ENCODE measurements at places on chromosomes 6 and 20.

GRCh38 chr20:46630306-46630705 lies 21.0 kb downstream of the SLC13A3 start:
- no peak for DNase-seq

DNA sequence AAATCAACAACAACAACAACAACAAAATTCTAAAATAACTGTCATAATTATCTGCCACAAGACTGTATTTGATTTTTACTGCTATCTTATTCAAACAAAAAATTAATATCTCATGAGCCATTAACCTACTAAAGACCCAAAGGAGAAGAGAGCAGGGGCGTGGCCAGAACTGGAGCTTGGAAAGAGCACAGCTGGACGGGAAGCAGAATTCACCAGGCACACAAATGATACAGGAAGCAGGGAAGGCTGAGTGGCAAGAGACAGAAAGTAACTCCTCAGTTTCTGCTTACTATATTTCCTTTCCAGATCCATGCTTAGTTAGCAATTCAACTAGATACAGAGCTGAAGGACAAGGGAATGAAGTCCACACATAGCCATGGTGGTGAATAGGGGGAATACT lies 54.4 kb downstream of the FKBP5 start:
- no peak for DNase-seq

GRCh38 chr6:37048851-37049757 lies 43.6 kb downstream of the FGD2 start:
- peak; percentile 22 for DNase-seq

DNA sequence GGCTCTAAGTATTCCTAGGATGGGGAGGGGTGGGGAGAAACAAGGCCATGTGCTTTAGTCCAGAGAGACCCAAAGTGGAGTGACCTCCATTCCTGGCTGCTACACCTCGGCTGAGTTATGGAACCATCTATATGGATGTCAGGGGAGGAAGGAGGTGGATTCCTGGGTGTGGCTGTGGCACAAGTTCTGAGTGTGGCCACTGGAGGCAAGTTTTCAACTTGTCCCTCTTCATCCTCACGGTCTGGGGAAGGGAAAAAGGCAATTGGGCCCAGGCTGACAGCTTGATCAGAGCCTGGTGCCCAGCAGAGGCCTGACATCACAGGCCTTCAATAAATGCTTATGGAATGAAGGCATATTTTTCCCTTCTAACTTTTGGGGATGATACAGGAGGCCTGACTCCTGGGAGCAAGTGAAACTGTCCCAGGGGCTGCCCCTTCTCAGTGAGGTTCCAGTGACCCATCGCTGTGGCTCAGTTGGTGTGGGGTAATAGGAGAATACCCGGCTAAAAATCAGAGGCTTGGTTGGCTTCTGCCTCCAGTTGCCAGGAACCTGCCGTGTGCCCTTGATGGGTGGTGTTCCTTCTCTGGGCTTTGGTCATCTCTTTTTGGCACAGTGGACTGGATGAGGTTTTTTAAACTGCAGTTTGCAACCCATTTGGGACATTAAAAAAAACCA lies 1.8 kb upstream of the ITPR3 start:
- no peak for DNase-seq

GRCh38 chr6:3809515-3809891 lies 39.7 kb upstream of the FAM50B start:
- no peak for DNase-seq

GRCh38 chr20:45318386-45318939 lies 10.4 kb upstream of the MATN4 start:
- no peak for DNase-seq

DNA sequence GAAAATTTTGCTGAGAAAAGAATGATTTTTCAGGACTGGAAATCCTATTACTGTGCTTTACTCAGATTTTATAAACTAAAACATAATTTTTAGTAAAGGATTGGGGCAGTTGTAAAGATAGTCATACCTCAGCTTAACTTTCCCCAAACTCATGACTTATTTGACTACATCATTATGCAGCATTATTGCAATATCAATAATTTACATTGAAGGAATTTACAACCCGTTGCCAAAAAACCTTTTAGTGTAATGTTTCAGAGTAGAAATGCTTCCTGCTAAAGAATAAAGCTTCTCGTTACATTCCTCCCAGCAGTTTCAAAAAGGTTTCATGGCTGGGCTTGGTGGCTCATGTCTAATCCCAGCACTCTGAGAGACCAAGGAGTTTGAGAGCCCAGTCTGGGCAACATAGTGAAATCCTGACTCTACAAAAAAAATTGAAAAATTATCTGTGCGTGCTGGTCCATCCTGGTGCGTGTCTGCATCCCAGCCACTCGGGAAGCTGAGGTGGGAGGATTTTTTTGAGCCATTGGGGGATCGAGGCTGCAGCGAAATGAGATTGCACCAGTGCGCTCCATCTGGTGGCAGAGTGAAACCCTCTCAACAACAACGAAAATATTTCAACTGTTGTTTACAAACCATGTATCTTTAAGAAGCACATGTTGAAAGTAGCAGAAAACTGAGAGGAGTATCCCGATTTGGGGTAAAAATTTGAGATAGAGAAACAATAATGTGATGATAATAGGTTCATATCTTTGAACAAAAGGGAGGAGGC lies 4.4 kb downstream of the AMD1 start:
- DNase-seq = no peak

DNA sequence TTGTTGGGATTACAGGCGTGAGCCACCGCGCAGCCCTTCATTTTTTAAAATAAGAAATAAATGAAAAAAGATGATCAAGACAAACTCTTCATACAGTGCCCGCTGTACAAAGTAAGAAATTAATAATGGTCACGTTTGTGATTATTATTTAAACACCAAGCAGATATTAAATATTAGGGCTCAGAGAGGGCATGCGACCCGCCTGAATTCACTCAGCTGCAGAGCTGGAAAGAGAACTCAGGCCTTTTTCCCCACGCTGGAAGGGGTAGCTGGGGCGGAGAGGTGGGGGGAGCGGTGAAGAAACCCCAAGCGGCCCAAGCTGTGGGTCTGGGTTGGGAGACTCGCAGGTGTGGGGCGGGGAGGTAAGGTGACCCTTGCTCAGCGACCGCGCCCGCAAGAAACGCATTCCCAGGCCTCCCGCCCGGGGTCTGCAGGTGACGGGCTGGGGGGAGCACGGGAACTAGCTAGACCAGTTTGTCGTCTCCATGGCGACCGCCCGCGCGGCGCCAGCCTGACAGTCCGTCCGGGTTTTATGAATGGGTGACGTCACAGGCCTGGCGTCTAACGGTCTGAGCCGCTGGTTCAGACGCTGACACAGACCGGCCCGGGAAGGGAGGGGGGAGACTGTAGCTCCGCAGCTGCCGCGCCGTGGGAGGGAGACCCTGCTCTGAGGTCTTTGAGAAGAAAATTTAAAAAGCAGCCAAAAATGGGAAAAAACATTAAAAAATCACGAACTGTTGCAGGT lies 1.1 kb upstream of the ID1 start:
- DNase-seq = peak; percentile 42

GRCh38 chr20:32649697-32650400 lies 23.9 kb downstream of the C20orf203 start:
- no peak for DNase-seq

GRCh38 chr20:19453862-19454261 lies 241.4 kb downstream of the SLC24A3 start:
- no peak for DNase-seq

GRCh38 chr6:113149511-113149910 lies 707.6 kb upstream of the MARCKS start:
- no peak for DNase-seq

DNA sequence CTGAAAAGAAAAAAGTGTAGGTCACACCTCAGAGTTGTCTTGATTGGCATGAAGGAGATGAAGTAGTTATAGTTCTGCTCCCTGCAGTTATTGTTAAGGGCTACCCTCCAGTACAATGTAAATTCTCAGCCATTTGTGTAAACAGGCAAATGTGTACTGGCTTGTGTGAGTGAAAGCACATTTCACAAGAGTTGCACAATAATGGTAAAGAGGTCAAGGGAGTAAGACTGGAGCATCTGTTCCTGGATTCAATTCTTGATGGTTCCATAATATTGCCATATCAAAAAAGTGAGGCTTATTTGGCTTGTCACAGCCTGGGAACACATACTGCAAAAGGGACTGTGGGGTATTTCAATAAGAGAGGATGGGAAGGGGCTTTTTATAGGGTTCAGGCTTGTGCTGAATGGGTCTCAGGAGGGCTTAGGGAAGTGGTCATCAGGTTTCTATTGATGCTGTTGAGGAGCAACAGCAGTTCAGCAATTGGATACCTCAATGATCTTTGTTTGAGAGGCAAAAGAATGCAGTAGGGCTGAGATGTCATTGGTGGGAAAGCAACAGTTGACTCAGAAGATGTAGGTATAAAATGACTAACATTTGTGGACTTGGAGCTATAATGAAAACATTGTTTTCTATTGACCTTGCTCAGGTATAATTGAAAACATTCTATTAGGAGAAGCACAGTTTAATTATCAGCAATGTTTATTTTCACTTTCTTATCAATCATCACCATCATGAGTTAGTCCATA lies 402.6 kb downstream of the BCKDHB start:
- no peak for DNase-seq

DNA sequence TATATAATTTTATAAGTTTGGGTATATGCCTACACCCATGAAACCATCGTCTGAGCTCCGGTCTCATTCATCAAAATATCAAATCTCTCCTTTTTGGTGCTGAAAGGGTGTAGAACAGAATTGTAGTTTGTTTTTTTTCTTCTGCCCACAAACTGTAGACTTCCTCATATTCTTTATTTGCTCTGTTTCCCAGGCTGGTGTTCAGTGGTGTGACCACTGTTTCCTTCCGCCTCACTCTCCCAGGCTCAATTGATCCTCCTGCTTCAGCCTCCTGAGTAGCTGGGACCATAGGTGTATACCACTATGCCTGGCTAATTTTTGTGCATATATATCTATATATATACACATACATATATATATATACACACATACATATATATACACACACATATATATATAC lies 139.6 kb upstream of the HCRTR2 start:
- DNase-seq = no peak

DNA sequence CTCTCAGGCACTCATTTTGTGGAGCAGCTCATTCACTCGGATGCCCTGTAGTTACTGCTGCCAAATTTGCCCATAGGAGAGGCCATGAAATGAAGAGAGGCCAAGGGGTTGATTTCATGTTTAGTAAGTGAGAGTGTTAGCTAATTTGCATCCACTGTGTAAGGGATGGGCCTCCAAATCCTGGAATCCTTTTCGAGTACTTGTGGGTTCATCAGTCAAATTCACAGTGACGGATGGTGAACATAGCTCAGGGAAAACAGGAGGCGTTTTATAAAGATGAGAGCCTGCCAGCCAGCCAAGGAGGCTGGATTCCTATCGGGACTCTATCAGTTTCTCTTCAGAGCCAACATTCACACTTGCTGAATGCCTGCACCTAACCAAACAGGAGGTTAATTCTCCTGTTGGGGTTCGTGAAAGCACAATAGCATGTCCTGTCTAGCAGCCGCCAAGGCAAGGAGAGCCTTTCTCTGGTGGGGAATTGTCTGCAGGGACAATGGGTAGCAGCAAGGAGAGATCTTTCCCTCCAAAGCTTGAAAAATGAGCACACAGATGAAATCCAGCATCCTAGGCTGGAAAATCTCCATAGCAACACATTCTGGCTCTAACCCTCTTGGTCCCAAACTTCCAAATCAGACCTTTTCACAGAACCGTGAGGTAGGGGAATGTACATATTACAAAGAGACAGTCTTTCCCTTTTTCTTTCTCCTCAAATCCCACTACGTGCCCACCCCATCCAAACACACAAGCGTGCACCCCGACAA lies 231.4 kb upstream of the ECI2 start:
- no peak for DNase-seq

- no peak for DNase-seq
Observed at GRCh38 chr6:118776607-118777549, 117.1 kb upstream of the ASF1A start.

GRCh38 chr6:24497254-24497970 lies 2.6 kb downstream of the ALDH5A1 start:
- no peak for DNase-seq

DNA sequence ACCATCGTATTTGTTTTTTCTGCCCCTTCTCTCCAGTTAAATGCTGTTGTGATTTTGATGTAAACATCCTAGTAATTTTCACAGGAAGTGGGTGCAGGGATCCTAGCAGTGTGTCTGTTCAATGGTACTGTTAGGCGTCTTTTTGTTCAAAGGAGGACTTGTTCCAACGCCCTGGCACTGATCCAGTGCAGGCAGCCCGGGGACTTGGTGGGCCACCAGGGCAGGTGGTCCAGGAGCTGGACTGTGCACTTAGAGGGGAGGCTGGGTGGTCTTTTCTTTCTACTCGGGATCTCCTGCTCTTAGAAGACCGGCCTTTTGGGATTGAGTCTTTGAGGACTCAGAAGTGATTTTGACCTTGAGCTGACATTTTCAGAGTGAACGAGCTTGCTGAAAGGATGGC lies 41.1 kb upstream of the NKX2-2 start:
- DNase-seq = no peak

DNA sequence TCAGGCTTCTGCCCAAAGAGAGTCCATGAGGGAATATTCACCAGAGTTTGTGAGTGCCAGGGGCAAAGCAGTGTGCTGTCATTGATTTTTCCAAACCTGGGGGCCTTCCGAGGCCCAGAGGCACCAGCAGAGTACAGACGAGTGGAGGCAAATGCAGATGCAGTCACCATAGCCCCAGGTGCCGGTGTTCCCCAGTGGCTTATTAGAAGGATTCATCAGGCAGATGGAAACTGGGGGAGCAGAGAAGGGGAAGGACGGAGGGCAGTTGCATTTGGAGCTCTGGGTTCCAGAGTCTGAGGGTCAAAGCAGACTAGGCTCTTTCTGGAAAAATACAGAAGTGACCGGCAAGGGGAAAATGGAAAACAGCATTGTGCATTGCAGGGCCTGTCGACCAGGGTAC lies 184.2 kb downstream of the ANKRD60 start:
- no peak for DNase-seq

DNA sequence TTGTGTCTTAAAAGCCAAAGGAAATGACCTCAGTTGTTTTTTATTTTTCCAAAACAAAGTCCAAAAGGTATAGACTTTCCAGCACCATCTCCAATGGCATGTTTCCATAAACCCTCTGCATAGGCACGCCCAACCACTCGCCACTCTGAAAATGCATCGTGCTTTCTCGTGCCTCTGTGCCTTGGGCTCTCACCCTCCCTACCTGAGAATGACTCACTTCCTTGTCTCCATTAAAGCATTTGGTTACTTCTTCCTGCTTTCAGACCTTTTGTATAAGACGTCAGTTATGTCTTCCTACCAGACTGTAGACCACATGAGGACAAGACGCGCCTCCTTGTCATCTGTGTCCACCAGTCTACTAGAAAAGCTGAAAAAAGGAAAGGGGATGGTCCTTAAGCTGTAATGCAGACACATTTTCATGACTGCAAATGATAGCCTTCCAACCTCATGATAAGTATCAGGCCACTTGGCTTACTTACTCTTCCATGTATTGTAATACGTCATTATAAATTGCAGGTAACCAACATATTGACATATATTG lies 61.2 kb upstream of the CDYL start:
- DNase-seq = no peak

DNA sequence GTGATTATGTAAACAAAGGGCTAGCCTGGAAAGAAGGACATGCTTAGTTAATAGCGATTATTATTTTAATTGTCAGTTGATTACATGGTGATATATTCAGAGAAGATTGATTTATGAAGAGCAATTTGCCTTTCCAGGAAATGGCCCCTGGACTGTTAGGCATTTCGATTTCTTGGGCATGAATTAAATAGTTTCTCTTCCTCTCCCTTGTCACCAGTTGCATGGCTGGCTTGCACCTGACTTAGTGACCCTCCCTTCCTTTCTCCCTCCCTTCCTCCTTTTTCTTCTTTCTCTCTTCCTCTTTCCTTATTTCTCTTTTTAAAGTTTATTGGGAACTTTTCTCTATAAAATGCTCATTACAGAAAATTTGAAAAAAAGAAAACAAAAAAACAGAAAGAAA lies 235.4 kb downstream of the CDC5L start:
- no peak for DNase-seq
